ENCODE measurements at places on chromosomes 3 and 15.

DNA sequence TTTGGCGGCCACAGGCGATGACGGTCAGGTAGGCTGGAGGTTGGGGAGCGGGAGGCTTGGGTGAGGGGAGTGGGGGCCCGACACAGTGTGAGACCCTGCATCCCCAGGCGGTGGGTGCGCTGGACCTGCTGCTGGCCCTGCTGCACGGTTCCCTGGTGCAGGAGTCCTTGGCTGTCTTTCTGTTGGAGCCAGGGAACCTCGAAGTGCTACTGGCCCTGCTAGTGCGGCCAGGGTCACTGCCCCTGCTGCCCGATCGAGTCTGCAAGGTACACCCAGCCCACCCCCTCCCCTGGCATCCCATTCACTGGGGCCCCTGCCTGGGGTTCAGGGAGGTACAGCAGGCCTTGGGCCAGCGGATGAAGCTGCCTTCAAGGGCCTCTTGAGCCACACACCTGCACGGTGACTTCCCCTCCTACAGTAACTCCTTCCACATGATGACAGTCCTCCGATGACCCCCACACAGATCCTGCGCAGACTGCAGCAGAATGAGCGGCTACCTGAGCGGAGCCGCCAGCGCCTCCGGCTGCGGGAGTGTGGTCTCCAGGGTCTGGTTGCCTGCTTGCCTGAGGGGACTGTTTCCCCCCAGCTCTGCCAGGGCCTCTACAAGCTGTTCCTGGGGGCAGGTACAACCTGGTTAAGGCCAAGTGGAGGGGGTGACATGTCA is 19.5 kb downstream of the NBEAL2 start:
- no peaks in the 10 kb centered on the region for H3K4me1 ChIP-seq
- no peak overlapping the region for H3K27ac ChIP-seq
- H3K4me3 ChIP-seq, result no peak overlapping the region
- no peak for DNase-seq

- no peak for DNase-seq
- H3K36me3 ChIP-seq, result no peaks in the 10 kb centered on the region
- no peak overlapping the region for H3K27ac ChIP-seq
- H3K27me3 ChIP-seq, result no peaks in the 10 kb centered on the region
- no peaks in the 10 kb centered on the region for H3K4me1 ChIP-seq
- no peak overlapping the region for H3K4me3 ChIP-seq
Measured at GRCh38 chr3:48306290-48306689, 27.2 kb downstream of the SPINK8 start.

GRCh38 chr3:24548278-24548677 is 53.6 kb upstream of the THRB start:
- no peaks in the 10 kb centered on the region for H3K27me3 ChIP-seq
- no peaks in the 10 kb centered on the region for H3K4me1 ChIP-seq
- DNase-seq, result no peak
- no peaks in the 10 kb centered on the region for H3K36me3 ChIP-seq
- H3K4me3 ChIP-seq, result no peak overlapping the region
- no peak overlapping the region for H3K27ac ChIP-seq

DNA sequence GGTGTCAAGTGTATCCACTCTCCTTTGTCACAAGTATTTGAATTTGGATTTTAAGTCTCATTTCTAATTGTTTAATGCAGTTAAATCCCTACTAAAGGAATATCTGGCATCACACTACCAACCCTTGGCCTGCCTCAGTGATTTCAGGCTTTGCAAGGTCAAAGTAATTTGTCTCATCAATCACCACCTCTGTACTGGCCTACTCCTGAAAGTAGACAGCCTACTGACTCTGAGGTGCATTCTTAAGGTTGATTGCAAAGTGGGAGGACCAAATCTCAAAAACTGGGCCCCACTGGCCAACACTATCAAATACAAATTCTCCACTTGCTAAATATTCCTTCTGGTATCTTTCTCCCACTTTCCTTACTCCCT is 851 bp upstream of the TEX55 start:
- no peaks in the 10 kb centered on the region for H3K4me1 ChIP-seq
- no peak for DNase-seq
- H3K4me3 ChIP-seq, result no peak overlapping the region
- no peaks in the 10 kb centered on the region for H3K36me3 ChIP-seq

GRCh38 chr3:52221563-52222318 is 3.7 kb downstream of the TLR9 start:
- H3K27me3 ChIP-seq, result no peaks in the 10 kb centered on the region
- no peak overlapping the region for H3K4me3 ChIP-seq
- no peak overlapping the region for H3K27ac ChIP-seq
- no peaks in the 10 kb centered on the region for H3K36me3 ChIP-seq

DNA sequence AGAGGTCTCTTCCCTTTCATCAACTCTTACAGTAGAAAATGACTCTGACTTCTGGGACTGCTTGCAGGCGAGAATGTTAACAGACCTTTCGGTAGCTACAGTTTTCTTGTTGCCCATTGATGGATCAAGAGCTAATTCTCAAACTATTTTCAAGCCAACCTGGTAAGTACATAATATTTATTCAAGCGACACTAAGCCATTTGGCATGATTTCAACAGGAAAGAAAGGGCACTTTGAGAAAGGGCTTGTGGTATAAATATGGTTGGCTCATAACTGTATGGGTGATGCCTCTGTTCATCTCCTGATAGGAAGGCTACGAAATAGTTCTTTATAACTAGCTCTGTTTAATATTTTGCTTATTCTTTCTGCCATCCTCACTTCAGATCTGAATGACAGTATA is 196.2 kb upstream of the CNTN4 start:
- H3K4me1 ChIP-seq, result no peaks in the 10 kb centered on the region
- H3K4me3 ChIP-seq, result no peak overlapping the region
- H3K36me3 ChIP-seq, result no peaks in the 10 kb centered on the region
- H3K27me3 ChIP-seq, result no peaks in the 10 kb centered on the region
- DNase-seq, result no peak

Data from aorta (tissue), 5 donors.